Right lung (tissue), 10 donors: ENCODE measurements at places on chromosomes 2 and 18. TPM values are rescaled to one million over a fixed set of nuclear protein-coding genes. Genes with fewer than 3 reads are reported as not detected.

The MLPH gene
- polyA plus RNA-seq, result 1.7 TPM

The CAD gene
- polyA plus RNA-seq, result 31.7 TPM

The HS6ST1 gene
- 38.5 TPM for polyA plus RNA-seq

DNA sequence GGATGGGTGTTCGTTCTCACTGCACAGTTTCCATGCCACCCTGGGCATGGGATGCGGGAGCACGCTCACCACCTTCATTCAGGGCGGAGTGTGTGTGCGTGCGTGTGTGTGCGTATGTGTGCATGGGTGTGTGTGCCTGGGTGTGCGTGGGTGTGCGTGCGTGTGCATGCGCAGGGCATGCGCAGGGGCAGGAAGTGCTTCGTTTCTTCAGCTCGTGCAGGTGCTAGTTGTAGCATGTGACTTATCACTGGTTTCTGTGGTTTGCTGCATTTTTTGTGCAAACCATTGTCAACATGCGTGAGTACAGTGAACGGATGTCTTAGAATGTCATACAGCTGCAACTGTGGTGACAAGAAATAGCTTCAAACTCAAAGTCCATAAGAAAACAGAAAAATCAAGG, 179.5 kb downstream of the PTGR3 start:
- DNase-seq, result no peak

DNA sequence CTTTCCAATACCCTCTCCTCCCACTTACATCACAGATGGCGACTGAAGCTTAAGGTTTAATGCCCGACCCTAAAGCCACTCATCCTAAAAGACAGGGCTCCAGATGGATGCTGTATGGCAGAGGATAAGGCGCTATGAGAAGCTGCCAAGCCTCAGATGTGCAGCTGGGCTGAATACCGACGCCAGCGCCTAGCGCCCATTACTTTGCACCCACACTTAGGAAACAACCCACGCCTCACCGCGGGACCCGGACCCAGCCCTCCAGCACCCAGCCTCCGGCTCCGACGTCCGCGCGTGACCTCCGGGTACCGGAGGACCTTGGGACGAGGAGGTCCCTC, 335 bp downstream of the TRAK2 start:
- DNase-seq, result no peak

DNA sequence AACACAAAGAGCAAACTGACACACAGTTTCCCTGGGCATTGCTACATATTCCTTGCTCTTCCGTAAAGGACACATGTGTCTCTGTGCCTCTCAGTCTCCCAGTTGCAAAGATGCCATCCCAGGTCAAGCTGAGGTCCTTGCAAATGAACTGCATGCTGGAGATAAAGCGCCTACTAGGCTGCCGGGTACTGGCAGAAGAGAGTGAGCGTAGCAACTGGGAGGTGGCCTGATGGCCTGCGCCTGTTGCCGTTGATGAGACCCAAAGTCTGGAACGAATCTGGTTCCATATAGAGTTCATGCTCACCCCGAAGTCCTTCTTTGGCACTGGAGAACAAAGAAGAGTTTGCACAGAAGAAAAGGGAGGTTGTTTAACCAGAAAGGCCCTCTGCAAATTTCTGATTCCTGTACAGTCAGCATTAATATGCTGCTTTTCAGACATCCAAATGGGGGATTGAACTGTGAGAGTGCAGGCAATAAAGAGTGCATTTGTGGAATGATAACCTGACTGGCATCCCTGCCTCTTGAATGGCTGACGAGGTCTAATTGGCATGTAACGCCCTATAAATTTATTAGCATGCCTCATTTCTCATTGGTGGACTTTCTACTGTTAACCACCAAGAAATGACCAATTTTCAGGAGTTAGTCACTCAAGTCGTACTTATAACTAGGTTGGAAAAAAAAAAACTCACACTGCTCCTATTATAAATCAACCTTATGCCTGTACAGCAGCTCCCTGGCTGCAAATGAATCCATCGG, 78.7 kb downstream of the GBX2 start:
- no peak for DNase-seq

GRCh38 chr2:227623226-227623625, 5.9 kb downstream of the SCYGR4 start:
- no peak for DNase-seq

DNA sequence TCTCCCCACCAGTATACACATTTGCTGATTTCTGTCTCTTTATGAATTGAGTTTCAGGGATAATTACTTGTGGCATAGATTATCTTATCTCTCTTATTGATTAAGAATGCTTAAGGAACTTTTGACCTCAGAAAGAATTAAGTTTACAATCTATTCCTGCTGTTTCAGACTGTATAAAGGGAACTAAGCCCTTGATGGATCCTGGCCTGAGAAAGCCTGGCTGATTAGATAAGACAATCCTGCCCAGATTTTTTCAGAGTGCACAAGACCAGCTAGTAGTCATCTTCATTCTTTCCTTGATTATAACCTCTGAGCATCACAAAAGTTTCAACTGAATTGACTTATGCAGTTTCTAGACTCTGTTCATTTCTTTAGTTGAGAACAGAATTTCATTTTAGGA, 22.7 kb upstream of the TFPI start:
- no peak for DNase-seq

- DNase-seq, result no peak
These were observed 107.3 kb upstream of the ZFP36L2 start for GRCh38 chr2:43333656-43334144.

DNA sequence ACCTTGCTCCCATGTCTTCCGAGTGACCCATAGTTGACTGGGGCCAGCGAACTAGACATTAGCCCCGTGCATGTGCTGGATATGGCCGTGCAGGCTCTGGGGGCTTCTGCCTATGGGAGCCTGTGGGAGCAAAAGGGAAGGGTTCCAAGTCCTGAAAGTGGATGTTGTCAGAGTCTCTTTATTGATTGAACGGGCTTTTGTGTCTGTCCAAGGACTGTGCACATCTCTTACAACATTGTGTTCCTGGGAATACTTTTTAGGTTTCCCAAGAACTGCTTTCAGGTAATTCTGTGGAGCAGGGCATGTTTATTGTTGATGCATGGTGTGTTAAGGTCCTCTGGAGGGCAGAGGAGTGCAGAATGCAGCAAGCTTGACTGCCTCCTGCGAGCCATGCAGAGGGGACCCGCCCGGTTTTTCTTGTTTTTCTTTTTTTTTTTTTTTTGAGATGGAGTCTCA, 5.0 kb downstream of the RNF144A start:
- DNase-seq, result no peak

GRCh38 chr2:74004212-74005182, 19.8 kb downstream of the TET3 start:
- DNase-seq, result no peak

GRCh38 chr2:102668171-102668570, 48.8 kb downstream of the SLC9A2 start:
- no peak for DNase-seq

DNA sequence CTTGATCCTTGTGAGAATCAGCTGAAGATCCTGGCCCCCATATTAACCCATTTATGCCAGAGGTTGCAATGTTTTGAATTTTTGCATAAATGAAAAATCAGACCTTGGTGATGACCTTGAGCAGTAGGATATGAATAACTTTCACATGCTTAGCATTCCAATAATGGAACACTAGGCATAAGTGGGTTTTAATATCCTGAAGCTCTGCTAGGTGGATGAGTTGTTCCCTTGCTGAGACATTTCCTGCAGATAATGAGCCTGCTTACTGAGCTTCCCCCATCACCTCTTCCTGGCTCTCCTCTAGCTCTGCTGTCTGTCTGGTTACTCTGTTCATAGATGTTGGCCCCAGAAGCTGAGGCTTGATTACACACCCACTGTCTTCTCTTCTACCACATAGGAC, 25.5 kb upstream of the SEC11C start:
- DNase-seq, result no peak

DNA sequence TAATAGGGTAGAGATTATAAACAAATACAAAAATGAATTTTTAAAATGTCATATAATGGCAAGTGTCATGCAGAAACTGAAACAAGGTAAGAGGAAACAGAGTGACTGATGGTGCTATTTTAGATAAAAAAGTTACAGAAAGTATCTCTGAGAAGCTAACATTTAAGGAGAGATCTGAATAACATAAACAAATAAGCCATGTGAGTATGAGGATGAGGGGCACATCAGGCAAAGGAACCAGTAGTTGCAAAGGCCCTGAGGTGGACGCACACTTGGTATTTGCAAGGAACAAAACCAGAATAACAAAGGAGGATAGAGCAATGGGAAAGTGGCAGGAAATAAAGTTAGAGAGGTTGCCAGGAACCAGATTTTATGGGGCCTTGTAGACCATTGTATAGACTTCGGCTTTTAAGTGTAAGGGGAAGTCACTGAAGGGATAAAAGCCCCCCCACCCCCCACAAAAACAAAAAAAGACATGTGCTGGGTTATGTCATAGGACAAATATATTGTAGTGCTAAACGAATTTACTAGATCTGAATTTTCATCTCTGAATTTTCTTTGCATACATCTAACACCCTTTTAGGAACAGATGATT, 159.2 kb downstream of the DTNB start:
- DNase-seq, result no peak

DNA sequence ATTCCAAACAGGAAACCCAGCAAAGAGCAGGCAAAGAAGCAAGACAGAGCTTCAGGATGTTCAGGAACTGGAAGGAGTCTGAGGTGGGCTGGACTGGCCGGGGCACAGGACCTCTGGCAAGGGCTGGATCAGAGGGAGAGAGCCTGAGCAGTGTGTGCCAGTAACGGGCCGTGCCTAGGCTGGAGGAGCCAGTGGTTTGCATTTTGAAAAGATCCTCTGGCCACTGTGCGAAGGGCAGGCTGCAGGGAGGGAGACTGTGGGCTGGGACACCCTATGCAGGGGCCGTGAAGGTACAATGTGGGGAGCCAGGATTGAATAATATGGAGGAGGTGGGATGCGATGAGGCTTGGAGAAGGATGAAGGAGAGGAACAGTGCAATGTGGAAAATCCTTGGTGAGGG, 6.2 kb upstream of the SDC1 start:
- no peak for DNase-seq

DNA sequence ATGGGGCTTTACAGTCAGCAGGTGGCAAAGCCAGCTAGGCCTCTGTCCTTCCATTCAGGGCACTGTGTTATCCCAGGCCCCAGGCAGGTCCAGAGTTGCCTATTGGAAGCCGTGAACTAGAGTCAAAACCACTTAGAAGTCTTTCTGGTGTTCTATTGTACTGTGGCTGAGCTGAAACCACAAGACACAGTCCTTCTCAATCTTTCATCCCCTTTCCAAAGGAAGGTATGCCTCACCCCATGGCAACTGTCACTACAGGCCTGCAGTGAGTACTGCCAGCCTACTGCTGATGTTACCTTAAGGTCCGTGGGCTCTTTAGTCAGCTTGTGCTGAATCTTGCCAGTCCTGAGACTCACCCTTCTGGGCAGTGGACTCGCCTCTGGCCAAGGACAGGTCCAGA, 181.6 kb downstream of the GULP1 start:
- DNase-seq, result no peak

GRCh38 chr18:46566111-46566510, 90.9 kb downstream of the LOXHD1 start:
- no peak for DNase-seq

- no peak for DNase-seq
These were observed 109.0 kb downstream of the CERS6 start for GRCh38 chr2:168565112-168565511.

DNA sequence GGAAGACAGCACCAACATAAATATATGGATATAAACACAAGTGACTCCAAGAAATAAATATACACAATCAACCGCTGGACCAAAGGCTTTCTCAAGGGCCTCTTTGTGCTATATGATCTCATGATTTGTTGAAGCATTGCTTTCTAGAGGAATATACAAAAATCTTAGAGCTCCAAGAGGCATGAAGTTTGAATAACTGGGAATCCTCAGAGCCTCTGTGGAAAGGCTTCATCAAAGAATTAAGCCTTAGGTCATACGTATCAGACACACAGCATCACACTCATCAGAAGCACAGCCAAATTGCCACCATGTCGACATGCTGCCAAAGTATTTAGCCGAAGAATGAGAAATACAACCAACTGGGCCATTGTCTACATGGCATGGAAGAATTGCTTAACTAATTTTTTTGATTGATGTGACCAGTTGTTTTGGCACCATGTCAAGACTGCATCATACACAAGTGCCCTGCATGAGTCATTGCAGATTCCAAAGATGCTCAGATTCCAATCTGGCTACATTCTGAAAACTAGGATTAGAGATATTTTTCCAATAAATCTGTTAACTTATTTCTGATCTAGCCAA, 860.6 kb upstream of the ZEB2 start:
- DNase-seq, result no peak

- no peak for DNase-seq
These were observed 2.0 kb downstream of the BCL11A start for GRCh38 chr2:60551240-60552077.

DNA sequence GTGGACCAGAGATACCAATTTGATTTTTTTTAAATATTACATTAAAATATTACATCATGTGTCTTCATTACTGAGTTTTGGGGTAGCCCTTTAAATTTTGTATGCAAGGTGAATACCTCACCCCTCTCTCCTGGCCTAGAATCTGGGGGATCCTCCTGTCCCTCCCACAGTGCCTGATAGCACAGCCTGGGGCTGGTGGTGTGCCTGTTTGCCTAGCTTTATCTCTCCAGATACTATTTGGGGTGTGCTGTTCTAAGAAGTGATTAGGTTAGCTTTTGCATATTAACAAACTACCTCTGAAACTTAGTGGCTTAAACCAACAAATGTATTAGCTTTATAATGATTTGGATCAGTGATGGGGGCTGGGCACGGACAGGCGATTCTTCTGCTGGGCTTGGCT, 20.7 kb upstream of the B3GNT7 start:
- DNase-seq, result no peak

DNA sequence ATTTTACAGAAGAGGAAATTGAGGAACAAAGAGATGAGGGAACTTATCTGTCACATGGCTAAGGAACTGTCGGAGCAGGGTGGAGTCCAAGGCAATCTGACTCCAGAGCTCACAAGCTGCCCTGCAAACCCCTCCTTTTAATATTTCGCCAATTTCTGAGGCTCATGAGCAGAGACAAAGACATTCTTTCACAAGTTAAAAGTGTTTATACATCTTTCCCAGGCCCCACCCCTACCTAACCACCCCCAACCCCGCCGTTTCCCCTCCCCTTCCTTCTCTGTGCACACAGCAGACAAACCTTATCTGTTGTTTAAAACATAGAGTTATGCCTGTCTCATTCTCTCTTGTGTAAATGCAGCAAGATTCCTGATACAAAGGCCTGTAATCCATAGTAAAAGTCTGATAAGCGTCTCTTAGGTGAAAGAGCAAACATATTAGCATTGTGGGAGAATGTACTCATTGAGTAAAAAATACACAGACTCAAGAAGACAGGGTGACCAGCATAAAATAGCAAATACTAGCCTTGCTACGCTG, 44.3 kb downstream of the EPHA4 start:
- no peak for DNase-seq

DNA sequence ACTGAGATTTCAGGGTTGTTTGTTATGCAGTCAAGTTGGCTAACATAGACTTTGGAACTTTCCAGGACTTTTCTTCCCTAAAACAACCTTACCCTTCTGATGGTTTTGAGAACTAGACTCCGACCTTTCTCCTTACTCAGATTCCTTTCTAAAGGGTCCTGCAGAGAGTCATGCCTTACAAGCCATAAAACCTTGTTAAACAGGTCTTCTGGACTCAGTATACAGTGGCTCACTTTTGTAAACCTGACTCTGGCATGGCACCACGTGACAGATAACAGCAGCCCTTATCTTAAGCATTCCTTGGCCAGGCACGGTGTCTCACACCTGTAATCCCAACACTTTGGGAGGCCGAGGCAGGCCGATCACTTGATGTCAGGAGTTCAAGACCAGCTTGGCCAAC, 253.2 kb upstream of the RAB6C start:
- DNase-seq, result no peak

GRCh38 chr18:45417392-45417791, 197.9 kb upstream of the SLC14A2 start:
- no peak for DNase-seq
